Thoracic aorta (tissue), 2 donors: ENCODE measurements at places on chromosomes 16 and 17.

- DNase-seq = no peak
Observed at GRCh38 chr16:4056161-4057105, 59.8 kb downstream of the ADCY9 start.

GRCh38 chr16:12377497-12377896 is 401.0 kb downstream of the SNX29 start:
- DNase-seq = no peak

GRCh38 chr16:610513-611381 is 20.0 kb upstream of the WFIKKN1 start:
- DNase-seq = no peak

- DNase-seq = no peak
Observed at GRCh38 chr16:10951026-10951425, 6.7 kb downstream of the CLEC16A start.

- no peak for DNase-seq
Observed at GRCh38 chr17:64095144-64095882, 34.6 kb downstream of the ERN1 start.

DNA sequence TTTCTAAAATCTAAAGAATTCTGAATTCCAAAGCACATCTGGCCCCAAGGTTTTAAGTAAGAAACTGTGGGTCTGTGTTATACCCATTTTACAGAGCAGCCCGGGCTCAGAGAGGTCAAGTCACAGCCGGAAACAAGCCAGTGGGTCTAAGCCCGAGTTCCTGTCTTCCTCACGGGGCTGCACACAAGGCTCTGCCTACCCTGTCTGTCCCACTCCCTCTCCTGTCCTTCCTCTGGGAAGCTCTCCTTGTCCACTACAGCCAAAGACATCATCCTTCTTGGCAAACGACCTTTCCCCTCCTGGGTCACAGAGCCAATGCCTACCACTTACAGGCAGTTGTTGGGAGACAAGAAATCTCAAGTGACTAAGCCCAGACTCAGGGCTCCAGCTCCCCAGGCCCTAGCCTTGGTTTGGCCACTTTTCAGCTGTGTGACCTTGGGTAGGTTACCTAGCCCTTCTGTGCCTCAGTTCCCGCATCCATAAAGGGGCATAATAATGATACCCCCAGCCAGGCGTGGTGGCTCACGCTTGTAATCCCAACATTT is 55.6 kb upstream of the MAP3K14 start:
- DNase-seq = no peak

GRCh38 chr16:63752347-63752746 is 1369.5 kb downstream of the CDH11 start:
- DNase-seq = no peak

DNA sequence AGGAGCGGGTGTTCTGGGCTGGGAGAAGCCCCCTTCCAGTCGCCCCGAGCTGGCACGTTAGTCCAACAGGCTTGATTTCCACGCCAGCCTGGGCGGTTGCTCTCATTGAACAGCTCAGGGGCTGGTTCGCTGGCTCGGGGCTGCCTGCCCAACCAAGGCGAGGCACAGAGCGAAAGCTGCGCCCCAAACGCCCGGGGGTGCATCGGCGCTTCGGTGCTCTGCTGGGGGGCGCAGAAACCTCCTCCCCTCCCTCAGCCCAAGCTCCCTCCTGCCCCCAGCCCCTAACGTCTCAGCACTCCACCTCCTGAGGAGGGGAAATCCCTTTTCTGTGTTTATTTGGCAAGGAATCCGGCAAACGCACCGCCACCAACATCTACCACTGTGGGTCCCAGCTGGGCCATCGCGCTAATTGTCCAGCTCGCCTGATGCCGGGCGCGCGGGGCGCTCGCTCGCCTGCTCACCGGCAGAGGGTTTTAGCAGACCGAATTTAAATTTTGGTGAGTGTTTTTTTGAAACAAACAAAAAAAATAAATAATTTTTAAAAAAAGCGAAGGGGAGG is 29.5 kb upstream of the RBFOX1 start:
- DNase-seq = no peak

GRCh38 chr16:57916735-57917438 is 54.0 kb downstream of the CNGB1 start:
- DNase-seq = no peak

- DNase-seq = no peak
Observed at GRCh38 chr17:68420065-68420464, 37.2 kb downstream of the WIPI1 start.

DNA sequence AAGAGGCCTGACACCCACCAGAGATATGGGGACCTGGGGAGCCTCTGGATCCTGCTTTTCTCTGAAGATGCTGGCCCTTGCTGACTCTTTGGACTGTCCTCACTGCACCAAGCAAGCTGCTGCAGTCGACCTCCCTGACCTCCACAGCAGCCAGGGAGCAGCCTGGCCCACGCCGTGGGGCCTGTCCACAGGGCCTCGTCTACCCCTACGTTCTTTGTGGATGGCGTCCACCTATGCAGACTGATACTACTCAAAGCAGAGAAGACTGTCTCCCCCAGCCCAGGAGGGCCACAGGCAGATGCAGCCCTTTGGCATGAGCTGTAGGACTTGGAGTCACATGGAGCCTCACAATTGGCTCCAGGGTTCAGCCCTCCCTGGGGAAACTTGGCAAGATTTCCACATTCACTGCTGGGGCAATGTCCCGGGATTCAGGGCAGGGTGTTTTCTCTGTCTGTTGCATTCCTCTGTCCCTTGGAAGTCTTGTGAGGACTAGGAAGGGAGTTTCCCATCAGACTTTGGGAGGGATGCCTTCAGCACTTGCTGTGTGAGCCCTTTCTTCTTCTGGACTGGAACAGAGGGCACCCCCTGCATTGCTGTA is 152.2 kb downstream of the NTN1 start:
- no peak for DNase-seq

DNA sequence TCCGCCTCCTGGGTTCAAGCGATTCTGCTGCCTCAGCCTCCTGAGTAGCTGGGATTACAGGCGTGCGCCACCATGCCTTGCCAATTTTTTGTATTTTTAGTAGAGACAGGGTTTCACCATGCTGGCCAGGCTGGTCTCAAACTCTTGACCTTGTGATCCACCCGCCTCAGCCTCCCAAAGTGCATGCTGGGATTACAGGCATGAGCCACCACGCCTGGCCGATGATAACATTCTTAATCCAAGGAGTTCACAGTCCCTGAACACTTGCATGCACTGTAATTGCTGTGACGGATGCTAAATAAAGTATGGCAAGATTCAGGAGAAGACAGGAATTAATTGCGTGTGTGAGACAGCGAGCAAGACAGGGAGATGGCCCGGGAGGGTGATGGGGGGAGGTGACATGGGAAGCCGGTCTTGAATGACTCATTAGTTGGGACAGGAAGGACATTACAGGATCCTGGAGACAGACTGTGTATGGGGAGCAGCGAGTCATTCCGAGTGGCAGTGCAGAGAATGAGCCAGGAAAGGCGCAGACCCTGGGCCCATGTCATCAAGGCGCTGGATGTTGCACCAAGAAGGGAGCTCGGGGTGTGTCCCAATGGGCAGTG is 6.7 kb downstream of the ABCA3 start:
- no peak for DNase-seq

DNA sequence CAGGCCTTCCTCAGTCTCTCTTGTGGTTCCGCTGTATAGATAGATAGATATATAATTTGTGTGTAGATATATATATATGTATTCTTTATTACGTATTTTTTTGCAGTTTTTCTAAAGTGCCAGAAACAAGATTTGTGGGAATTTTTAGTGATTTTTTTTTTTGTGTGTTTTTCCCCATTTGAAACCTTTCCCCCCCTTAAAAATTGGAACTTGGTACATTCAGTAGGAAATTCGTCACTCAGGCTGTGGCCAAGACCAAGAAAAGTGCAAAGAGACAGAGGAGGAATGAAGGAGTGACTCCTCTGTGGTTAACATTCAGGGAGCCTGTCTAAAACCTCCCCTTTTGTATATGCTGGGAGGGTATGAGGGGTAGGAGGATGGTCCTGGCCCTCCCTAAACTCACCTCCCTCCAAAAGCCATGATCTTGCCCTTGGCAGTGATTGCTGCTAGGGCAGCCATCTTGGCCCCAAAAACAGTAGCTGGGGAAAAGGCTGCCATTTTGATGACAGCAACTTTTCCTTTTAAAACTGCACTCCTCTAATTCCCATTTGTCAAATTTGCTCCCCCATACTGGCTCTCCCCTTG is 15.2 kb downstream of the CHRNB1 start:
- no peak for DNase-seq

DNA sequence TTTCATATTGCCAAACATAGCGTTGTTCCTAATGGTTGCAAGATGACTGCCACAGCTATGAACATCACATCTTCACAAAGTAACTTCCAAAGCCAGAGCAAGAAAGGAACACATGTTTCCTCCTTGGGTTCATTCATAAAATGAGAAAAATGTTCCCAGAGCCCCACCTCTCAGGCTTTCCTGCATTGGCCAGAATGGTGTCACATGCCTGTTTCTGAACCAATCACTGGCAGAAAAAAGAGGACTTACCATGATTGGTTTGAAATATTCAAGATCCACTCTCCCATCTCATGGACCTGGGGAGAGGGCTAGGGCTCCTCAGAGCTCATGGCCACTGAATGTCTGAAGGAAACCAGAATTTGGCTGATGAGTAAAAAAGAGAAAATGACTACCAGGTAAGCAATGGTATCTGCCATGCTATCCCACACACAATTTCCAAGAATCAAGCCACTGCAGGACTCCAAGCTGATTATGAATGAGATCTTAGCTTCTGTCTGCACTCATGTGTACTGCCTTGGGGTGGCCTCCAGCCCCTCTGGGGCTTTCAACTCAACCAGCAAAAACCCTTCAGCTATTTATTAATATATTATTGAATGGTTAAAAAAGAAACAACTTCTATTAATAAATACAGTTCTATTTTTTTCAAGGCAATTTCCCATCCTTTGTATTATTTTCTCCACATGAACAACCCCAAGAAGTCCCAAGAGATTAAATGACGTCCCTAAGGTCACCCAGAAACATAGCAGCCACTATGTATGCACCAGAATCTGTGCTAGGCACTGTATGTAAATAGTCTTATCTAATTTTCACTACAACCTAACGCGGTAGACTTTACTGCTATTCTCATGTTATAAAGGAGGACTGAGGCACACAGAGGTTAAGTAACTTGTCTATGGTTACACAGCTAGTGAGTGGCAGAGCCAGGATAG is 61.4 kb upstream of the TMC5 start:
- DNase-seq = no peak

GRCh38 chr16:84610376-84610775 is 7.5 kb downstream of the COTL1 start:
- DNase-seq = no peak

DNA sequence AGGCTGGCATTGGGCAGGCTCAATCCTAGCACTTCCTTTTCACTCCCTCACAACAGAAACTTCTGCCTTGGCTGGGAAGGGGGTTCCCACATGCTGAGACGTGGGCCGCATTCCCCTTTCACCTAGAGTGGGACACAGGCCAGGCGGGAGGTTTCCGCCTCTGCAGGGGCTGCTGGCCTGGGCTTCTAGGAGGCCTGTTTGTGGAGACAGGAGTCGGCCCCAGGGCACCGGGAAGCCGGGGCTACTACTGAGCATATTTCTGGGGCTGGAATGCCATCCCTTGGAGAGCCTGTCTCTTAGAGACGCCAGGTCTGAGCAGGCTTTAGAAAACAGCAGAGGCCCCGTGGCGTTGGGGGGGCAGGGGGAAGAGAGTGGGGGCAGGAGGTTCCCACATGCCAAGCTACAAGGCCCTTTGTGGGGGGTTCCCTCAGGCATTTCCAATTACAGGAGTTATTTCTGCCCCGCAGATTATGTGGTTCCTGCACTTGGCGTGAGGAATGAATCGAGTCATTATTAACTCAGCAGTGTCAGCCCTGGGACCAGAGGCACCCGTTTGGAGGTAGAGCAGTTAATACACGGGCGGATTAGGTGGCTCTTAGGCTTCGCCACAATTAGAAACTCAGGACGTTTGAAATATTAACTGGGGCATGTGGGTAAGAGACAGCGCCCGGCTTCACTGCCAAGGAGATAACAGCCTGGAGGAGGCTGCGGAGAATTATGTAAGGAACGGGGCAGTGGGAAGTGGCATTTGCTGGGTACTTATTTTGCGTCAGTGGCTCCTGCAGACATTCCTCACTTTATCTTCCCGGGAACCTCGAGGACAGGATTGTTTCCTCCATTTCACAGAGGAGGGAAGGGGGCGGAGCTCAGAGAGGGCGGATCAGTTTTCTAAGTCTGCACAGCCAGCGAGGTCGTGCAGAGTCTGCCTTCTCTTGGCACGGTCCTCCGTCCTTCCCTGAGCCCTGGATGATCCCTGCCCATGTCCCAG is 162.5 kb downstream of the MAF start:
- no peak for DNase-seq

- no peak for DNase-seq
Observed at GRCh38 chr17:55722016-55722736, 488 bp downstream of the TMEM100 start.

- DNase-seq = no peak
Observed at GRCh38 chr17:2181897-2182448, 121.6 kb downstream of the SMG6 start.

DNA sequence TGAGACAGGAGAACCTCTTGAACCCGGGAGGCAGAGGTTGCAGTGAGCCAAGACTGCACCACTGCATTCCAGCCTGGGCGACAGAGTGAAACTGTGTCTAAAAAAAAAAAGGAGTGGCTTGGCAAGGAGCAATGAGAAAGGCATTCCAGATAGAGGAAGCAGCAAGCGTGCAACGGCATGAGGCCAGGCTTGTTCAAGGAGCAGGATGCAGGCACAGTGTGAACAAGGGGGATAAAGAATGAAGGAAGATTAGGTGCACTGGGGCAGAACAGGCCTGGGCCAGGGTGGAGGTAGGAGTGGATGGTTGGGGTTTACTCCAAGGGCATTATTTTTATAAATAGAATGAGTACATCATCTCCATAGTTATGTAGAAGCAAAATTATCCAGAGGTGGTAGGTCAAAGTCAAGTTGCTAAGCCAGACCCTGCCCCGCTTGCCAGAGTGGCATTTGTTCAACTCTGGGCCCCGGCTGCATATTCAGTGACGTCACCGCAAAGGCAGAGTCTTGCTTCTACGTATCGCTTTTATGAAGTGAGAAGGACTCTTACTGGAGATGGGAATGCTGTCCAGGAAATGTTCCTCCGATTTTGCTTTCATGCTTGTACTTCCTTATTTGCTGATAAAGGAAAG is 100.2 kb downstream of the KATNIP start:
- no peak for DNase-seq

- DNase-seq = no peak
Observed at GRCh38 chr16:1690810-1691209, 12.7 kb downstream of the JPT2 start.

- DNase-seq = no peak
Observed at GRCh38 chr16:29989111-29989858, 6.1 kb downstream of the HIRIP3 start.

- DNase-seq = no peak
Observed at GRCh38 chr16:65118871-65119270, 3.0 kb downstream of the CDH11 start.

GRCh38 chr16:57883953-57884654 is 81.8 kb upstream of the KIFC3 start:
- no peak for DNase-seq

DNA sequence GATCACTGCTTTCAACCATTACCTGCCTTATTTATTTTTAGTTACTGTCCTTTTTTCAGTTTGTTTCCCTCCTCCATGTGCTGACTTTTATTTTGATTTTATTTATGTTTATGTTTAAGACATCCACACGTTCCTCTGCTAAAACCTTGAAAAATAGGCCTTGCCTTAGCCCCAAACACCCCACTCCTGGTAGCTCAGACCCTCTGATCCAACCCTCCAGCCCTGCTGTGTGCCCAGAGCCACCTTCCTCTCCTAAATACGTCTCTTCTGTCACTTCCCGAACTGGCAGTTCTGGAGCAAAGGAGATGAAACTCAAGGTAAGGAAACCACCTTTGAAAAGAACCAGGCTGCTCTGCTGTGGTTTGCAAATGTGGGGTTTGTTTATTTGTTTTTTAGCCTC is 9.3 kb upstream of the STH start:
- no peak for DNase-seq
